ENCODE measurements at places on chromosomes 11 and 22.

- DNase-seq: no peak
Observed at GRCh38 chr11:134230339-134230738, 5.9 kb downstream of the VPS26B start.

DNA sequence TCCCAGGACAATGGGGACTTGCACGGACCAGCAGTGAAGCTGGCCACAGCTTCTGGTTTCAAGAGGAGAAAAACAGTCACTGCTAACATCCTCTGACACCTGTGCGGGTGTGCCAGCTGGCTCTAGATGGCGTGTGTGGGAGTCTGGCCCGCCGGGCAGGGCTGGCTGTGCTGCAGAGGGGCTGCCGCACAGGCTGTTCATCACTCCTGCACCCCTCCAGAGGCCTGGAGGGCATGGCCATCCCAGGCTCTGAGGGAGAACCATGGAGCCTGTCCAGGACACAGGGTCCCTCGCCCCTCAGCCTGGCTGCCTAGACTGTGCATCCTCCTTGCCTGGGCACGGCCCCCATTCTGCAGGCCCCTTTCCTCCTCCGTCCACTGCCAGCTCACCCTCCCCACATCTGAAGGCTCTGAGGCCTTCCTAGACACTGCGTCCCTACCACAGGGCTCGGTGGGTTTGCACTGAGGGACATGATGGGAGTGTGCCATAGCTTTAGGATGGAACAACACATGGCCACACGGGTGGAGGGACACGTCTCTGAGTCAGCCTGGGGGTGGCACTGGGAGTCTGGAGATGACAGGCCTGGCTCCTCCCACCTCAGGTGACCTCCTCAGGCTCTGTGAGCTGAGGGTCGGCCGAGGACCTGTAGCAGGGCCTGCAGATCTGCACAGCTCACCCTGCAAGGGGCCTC, 42.1 kb upstream of the GNB1L start:
- no peak for DNase-seq

GRCh38 chr11:113992459-113993110, 17.7 kb downstream of the HTR3A start:
- DNase-seq: no peak

GRCh38 chr11:124718801-124719200, 20.9 kb upstream of the NRGN start:
- no peak for DNase-seq

GRCh38 chr22:38415046-38415445, 40.0 kb downstream of the KCNJ4 start:
- DNase-seq: no peak
